Muscle of arm (tissue), 14 donors: ENCODE measurements at places on chromosomes 7 and 10. TPM values are rescaled to one million over a fixed set of nuclear protein-coding genes. Genes with fewer than 3 reads are reported as not detected.

DNA sequence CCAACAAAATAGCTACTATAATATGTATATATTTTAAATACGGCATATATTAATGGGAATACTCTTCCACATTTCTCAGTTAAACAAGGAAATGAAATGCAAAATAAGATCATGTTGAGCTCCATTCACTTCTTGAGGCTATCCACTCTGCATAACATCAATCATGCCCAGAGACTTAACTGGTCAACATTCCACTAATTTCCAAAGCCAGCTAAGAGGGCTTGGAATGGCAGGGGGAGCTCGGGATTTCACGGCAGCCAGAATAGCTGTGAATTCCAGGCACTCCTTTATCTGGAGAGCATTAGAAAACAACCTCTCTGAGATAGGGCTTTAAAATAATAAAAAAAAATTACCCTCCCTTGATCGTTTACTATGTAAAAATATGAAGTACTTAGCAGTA lies 194.9 kb upstream of the CDCA7L start:
- no peak for DNase-seq

DNA sequence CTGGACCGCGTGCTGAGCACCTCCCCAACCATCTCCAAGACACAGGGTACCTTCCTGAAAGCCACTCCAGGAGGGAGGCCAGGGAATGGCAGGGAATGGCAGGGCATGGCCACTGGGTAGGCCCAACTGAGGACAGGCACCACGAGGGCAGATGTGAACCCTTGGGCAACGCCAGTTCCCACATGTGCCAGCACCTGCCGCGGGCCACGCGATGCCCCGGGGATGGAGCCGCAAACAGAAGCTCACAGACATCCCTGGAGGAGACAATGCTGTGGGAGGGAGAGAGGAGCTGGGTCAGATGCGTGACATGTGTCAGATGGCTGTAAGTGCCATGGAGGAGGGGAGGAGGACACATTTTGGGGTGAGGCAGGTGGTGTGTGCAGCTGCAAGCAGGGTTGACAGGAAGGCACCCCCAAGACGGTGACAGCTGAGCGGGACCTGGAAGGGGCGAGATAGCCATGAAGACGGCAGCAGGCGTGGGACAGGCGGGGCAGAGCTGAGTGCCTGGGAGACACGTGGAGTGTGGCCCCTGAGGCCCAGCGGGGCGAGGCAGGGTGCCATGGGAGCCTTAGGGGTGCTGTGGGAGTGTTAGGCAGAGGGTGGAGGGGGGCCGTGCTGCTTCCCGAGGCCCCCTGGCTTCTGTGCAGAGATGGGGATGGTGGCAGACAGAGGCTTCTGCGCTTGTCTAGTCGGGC lies 27.7 kb downstream of the IQCE start:
- DNase-seq = no peak

DNA sequence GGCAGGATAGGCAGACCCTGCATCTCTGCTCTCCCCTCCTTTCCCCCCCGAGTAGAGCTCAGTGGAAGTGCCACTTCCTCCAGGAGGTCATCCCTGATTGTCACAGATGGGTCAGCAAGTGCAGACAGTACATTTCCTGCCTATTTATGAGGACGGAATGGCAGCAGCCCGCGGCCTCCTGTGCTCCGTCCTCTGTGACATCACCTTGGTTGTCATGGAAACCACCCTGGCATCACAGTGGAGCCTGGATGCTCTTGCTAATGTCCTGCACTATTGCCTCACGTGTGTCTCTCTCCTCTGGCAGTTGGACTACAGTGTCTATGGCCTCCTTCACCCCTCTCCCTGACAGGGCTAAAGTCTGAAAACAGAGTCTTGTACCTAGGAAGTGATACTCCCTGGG lies 148.6 kb downstream of the SH3PXD2A start:
- no peak for DNase-seq

GRCh38 chr7:474605-475424 lies 44.8 kb downstream of the PDGFA start:
- DNase-seq = no peak

DNA sequence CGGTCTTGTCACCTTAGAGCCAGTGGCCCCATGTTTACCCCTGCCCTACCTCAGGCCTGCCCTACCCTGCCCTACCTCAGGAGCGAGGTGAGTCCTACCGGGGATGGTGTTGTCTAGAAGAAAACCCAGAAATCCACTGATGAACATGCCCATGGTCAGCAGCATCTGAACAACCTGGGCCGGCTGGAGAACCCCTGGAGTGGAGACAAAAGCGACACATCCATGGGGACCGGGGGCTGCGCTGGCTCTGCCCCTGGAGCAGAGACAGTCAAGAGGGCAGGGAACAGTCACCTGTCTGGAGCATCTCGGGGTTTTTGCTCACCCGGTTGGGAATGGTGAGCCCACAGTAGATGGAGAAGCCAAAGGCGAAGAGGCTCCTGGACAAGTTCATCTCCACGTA lies 36.3 kb downstream of the STRA8 start:
- DNase-seq = no peak

DNA sequence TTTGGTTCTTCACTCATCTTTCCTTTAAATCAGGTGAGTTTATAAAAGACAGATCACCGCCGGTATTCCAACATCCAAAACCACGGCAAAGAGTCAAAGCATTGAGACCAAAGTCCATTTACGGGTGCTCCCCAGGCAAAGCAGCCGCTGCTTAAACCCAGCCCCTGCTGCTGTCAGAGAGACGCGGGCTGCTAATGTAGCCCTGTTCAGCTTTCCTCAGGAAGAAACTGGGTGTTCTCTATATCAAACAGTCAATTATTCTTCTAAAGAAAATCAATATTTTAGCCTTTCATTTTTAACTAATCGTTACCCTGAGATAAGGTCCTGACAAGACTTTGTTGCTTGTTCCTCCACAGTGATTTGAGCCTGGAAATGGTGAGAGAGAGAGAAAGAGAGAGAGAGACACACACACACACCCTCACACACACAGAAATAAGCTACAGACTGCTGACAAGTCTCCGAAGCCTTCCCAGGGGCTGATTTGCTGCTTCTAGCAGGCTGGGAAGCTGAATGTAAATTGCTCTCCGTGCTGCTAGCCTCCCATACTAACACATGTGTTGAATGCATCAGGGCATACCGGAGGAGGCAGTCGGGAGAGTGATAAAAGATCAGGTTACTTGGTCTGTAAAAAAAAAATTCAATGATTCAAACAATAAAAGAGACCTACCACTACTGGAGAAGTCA lies 183.0 kb upstream of the ANK3 start:
- peak; percentile 76 for DNase-seq

GRCh38 chr10:102673819-102674511 lies 29.7 kb downstream of the TRIM8 start:
- DNase-seq = no peak

DNA sequence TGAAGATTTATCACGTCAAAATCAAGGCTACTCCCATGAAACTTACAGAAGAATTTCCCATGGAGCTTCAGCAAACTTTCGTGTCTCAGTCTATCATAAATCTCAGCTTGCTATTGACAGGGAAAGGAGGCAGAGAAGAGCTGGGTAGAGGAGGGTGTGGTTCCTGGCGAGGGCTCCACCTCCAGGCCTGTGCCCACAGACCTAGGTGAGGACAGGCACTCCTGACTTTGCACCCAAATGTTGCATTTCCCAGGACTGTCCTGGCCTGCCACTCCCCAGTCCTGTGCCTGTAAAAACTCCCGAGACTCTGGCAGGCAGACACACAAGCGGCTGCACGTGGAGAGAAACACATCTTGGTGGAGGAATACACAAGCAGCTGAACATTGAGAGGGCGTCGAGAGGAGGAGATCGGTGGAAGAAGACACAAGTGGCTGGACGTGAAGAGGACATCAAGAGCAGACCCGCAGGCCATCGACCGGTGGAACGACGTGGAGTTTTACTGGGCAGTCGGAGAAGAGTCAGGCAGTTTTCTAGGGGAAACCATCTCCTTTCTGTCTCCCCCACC lies 145.1 kb downstream of the CTNNA3 start:
- DNase-seq = no peak

DNA sequence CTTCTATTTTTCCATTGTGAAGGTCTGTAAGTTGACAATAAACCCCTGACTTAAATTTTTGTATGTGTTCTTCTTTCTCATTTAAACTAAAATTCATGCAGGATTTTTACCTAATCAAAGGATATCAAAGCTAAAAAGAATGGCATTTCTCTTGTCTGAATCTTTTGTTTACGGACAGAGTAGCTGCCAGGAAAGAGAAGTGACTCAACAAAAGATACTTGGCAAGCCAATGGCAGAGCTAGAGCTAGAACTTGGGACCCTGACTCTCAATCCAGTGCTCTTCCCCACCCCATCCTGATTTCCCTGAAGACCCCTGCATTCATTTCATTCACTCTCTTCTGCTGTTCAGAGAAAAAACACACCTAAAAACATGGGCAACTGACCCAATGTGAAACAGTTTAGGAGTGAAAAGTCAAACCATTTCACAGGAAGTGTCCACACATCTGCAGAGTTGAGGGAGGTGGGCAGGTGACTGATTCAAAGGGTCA lies 40.2 kb upstream of the PDLIM1 start:
- DNase-seq = no peak

GRCh38 chr10:114401195-114401791 lies 3.0 kb downstream of the AFAP1L2 start:
- peak; percentile 86 for DNase-seq

GRCh38 chr10:11095374-11095801 lies 77.7 kb downstream of the CELF2 start:
- DNase-seq = no peak

DNA sequence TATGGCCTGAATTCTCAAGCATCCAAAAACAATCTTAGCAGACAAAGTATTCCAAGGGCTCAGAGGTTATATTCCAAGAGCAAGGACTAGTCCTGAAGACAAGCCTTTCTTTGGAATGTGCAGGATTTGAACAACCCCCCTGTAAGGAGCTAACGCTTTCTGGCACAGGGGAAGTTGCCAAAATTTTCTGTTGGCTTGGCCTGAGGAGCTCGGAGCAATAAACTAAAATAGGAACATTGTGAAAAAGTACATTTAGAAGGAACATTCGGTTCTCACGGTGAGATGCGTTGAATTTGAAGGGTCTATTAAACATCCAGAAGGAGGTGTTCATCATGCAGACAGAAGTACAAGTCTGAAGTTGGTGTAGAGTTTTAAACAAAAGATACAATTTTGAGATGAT lies 1030.5 kb upstream of the CELF2 start:
- no peak for DNase-seq

- DNase-seq = no peak
Observed at GRCh38 chr7:98200364-98200763, 10.9 kb upstream of the BHLHA15 start.

- DNase-seq = no peak
Observed at GRCh38 chr7:152856351-152856750, 96.8 kb downstream of the ACTR3B start.

DNA sequence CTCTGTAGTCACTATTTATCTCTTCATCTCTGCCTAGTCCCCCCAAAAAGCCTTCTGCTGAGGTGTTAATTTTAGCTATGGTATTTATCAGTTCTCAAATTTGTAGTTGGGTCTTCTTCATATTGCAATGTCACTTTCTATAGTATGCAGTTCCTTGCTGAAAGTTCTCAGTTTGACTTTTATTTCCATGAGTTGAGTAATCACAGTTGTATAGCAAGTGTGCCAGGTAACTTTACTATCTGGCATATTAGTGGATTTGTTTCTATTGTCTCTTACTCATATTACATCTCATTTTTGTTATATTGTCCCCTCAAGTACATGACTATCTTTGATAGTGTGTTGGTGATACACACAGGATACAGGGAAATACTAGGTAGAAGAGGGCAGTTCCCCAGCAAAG lies 152.8 kb downstream of the CUBN start:
- no peak for DNase-seq

GRCh38 chr10:101233863-101234262 lies 4.6 kb upstream of the LBX1 start:
- DNase-seq = no peak

DNA sequence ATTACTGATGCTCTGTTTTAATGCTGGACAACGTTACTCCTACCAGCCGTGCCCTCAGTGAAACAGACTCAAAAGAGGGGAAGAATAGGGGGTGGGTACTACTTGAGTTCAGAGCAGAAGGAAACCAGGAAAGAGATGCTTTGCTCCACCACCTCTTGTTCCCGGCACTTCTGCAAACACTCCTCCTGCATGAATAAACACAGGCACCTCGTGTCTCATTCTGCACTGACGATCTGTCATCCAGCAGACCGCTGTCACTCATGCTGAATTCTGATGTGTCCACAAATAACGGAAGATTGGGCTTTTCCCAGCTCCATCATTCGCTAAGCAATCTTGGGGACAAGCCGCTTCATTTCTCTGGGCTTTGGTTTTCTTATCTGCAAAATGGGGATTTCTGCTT lies 26.7 kb downstream of the YWHAG start:
- DNase-seq = no peak

GRCh38 chr7:49630513-49630912 lies 142.9 kb upstream of the VWC2 start:
- no peak for DNase-seq

DNA sequence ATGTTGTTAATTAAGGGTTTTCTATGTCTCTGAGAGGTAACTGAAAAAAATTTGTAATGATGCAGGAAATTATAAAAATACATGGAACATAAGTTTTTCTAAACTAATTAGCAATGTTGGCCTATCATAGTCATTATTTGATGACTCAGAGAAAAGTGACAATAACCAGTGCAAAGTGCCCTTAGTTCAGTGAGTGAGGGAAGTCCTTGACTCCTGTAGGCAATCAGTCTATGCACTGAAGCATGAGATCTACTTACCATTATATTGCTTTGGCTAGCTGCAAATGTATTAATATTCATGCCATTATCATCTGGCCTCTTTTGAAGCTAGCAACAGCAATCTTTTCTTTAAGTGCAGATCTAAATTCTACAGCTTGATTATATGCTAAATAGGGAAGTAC lies 40.6 kb downstream of the CCDC172 start:
- DNase-seq = no peak

DNA sequence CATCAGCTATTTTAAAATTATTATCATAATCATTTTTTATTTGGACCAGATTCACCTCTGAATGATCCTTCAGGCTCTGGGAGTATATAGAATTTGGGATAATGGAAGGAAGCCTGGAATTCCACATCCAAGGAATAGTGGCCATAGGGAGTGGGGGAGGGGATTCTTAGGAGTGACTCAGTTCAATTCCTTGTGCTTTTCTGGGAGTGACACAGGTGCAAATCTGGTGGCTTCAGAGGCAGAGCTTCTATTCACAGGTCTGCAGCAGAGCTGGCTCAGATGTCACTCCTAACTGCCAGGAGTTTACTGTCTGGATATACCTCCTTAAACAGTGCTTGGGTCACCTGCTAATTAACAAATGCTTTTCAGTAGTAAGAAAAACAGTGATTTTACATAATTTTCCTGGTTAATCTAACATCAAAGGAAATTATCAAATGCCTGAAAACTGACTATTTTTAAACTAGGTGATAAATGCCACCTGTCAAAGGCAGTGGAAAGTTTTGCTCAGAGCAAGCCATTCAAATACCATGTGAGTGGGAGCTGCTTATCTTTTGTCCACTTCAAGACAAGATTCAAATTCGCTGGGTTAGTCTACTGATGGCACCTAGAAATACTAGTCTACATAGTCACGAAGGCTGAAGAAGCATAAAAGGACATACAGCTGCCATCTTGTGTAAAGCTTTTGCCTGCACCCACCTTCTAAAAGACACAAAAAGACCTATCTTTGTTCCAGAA lies 106.7 kb upstream of the LAMB4 start:
- no peak for DNase-seq

GRCh38 chr7:106629516-106629915 lies 31.4 kb downstream of the CCDC71L start:
- DNase-seq = no peak

- peak; percentile 28 for DNase-seq
Observed at GRCh38 chr10:98055841-98056516, 25.6 kb upstream of the CRTAC1 start.

- no peak for DNase-seq
Observed at GRCh38 chr7:117061751-117062150, 108.5 kb downstream of the ST7 start.

Gene BMPER
- polyA plus RNA-seq = 6.4 TPM

Gene DLG5
- 22.6 TPM for polyA plus RNA-seq

Gene MSRB2
- 70.4 TPM for polyA plus RNA-seq

Gene SRRM3
- polyA plus RNA-seq = 0.55 TPM
